ENCODE measurements at places on chromosomes 1 and 21.

- no peak for DNase-seq
Measured at GRCh38 chr1:161379071-161379470, 11.4 kb upstream of the CFAP126 start.

DNA sequence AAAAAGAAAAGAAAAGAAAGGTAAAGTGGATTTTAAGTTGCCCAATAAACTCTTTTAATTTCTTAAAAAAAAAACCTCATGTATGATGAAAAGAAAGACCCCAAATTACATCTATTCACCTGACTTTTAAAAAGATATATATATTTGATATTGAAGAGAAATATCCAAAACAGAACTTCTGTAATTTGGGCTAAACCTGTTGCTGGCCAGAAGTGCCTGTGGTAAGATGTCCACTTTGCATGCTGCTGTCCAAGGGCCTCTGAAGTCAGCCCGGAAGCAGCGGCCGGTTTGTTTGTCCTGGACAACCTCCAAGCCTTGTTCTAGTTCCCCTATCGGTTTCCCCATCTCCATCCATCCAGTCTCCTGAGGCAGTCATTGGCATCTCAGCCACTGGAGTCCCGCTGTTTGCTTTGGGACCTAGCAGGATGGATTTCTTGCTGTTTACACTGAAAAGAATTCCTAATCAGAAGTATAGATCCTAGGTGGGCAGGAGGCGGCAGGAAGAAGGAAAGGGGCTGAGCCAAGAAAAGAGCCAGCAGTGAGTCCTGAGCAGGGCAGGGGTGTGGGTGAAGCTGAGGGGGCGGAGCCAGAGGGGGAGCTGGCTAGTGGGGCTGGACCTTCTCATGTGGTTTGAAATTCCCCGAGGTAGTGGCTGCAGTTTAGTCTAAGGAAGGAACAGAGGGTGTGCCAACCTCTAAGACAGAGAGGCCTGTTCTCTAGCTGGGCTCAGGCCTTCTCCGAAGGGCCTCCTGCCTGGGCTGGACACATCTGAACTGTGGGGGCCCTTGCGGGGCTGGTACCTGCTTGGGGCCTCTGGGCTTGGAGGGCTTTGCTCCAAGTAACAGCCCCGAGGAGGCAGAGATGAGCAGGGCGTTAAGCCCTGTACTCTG, 3.3 kb downstream of the NCMAP start:
- peak; percentile 64 for DNase-seq

DNA sequence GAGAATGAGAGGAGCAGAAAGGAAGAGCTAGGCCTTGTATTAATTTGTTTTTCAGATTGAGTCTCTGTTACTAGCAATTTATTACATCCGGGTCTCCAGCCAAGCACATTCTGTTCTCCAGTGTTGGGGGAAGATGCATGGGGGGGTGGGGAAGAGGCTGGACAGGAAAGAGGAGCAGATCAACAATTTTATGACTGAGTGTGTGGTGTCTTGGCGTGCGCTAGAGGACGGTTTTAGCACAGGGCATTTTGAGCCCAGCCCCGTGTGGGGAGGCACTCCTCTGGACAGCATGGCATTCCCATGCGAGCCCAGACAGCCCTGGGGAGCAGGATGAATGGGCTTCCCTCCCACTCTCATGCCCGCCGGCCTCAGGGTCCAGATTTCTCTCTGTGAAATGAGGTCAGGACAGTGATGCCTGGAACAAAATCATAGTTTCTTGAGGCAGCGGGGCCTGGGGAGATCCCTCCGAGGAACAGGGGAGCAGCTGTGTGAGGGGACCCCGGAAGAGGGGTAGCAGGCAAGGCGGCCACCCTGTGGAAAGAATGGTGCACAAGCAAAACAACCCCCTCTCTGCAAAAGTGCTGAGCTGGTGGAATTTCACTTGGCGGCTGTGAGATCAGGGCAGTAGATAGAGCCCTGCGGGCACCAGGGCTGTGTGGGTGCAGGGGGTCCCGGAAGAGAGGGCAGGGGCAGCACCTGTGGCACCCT, 16.3 kb downstream of the SOX13 start:
- no peak for DNase-seq

- DNase-seq = peak; percentile 40
Measured at GRCh38 chr1:31843506-31843905, 27.7 kb upstream of the SPOCD1 start.

GRCh38 chr1:198764748-198765147, 125.9 kb downstream of the PTPRC start:
- DNase-seq = no peak

GRCh38 chr1:45452503-45452902, 38.5 kb downstream of the TESK2 start:
- DNase-seq = no peak

DNA sequence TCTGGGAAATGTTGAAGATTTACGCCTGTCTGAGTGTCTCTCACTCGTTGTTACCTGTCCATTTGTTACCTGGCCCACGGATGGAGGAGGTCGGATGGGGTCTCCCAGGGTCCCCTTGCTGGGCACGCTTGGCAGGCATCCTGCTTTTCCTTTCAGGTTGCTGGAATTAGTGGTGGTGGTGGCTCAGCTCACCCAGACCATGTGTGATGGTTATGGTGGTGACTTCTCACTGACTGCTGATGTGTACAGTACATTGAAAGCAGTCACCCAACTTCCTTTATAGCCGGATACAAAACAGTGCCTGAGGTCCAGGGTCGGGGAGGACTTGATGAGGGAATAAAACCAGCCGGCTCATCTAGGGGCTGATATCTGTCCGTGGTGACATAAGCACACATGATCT, 19.5 kb downstream of the MAPKAPK2 start:
- no peak for DNase-seq
